ENCODE measurements at places on chromosomes 3 and 15.

DNA sequence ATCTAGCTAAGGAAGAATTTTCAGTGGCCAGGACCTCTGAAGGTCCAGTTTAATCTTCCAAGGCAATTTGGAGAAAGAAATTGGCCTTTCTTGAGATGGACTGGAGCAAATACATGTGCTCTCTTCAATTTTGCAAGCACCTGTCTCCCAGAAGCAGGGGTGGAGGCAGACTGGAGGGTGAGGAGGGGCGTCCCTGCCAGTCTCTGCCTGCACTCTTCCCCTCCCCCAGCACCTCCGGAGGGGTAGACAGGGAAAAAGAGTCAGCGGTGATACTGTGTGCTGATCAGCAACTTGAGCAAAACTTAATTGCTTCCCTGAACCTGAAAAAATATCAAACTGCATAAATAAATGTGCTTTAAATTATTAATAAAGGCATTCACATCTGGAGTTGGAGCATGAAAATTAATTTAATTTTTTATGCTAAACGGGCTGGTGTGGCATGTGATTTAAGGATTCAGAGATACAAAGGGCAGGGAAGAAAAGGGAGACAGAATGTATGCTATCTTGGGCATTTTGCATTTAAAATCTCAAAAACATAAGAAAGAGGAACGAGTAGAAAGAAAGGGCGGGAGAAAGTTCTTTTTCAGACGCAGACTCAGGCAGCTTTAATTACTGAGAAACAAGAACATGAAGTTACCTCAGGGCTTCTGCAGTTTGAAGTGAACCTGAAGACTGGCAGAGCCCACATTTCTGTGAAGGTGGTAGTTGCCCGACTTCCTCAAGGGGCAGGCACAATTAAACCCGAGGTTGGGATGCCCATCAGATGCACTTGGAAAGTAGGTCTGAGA, 319.7 kb downstream of the UACA start:
- DNase-seq, result no peak

DNA sequence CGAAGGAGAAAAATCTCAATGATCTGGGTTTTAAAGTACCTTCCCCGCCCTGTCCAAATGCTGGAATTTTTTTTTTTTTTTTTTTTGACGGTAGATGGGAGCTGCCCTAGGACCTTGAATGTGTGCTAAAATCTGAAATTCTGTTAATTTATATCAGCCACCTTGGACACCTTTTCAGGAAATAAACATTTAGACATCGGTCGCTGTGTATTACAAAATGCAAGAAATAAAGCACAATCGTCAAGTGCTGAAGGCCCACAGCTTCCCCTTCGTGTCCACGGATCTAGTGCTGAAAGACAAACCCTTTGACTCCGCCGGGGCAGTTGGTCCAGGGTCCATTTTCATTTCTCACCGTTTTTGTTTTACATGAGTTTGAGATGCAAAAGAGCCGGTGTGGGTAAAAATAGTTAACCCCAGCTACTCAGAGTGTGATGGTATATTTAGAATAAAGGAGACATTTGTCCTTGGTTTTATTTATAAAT, 90.2 kb upstream of the CHD2 start:
- peak; percentile 61 for DNase-seq

DNA sequence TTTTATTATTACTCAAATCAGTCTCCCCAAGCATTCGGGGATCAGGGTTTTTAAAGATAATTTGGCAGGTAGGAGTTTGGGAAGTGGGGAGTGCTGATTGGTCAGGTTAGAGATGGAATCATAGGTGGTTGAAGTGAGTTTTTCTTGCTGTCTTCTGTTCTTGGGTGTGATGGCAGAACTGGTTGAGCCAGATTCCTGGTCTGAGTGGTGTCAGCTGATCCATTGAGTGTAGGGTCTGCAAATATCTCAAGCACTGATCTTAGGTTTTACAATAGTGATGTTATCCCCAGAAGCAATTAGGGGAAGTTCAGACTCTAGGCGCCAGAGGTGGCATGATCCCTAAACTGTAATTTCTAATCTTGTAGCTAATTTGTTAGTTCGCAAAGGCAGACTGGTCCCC, 20.6 kb upstream of the TRANK1 start:
- DNase-seq, result no peak

DNA sequence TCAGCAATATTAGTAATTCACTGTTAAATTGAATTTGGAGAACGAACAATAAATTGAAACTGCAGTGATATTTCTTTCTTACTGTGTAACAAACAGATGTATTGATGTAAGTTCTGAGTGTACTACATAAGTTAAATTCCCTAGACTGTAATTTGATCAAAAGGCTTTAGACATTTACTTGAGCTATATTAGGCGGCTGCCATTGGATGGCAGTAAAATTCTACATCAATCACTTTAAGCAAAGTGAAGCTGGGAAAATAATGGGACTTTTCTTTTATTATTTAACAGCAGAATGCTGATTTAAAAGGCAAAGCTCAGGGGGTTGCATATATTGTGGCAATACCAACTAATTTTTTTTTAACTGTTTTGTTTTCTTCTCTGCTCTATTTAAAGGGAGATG, 212.6 kb upstream of the PLSCR5 start:
- no peak for DNase-seq

DNA sequence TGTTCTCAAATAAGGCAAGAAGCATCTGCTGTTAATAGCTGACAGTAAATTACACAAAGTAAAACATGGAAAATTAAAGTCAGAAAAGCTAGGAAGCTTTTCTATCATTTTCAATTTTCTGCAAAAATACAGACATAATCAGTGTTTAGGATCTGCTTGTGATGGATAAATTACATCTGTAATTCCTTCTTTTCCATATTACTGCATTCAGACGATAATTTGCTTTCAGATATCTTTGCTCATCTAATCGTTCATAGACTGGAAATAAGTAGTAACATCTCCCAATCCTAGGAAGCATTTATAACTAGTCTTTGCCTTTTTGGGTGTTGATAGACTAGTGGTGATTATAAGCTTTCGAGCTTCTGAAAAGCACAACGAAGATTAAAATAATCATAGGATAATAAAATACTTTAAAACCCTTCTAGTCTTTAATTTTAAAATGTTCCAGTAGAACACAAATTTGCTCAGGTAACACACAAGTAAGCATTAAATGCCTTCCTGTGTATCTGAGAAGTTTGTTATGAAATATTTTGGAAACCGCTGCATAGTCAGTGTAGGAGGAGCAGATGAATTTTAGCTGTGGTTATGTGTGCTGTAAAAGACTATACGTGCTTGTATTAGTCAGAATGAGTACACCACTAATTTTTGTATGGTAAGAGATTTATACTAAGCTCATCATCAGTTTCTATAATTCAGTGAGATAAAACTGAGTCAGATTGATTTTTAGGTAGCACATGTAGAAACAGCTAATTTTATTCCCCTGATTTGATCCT, 41.0 kb downstream of the MBNL1 start:
- DNase-seq, result peak; percentile 60

- peak; percentile 65 for DNase-seq
Measured at GRCh38 chr15:74173380-74174218, at the start of gene ISLR. TSS of gene ISLR (plus strand) at chr15:74173710. CDS start at chr15:74174859, 1,149 bp downstream.

DNA sequence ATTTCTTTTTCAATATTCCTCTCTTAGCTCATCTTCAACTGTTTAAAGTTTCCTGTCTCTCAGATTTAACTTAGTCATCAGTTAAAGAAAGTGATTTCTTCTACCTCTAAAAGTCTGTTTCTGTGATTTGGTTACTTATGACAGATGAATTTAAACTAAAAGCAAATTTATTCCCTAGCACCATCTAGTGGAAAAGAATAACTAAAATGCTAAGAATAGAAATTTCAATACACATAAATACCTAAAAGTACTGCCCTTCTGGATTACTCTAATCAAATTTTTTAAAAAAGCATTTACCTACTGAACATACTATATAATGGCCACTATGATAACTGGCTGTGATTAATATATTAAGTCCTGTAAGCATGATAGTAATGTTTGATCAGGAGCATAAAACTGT, 14.0 kb upstream of the ZCWPW2 start:
- no peak for DNase-seq

DNA sequence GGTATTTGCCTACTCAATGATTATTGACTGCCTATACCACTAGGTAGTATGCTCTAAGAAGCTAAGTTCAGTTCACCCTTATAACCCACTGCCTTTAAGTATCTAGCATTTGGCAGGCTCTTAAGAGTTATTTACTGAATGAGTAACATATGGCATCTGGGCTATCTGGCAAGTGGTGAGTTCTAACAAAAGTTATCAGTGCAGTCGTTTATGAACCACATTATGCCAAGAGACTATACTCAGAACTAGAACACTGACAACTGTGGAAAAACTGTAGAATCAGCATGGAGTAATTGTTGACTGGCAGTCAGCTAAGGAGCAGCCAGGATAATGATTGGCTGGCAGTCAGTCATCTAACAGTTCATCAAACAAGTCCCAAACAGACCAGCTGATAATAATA, 25.8 kb downstream of the RAF1 start:
- no peak for DNase-seq

GRCh38 chr15:81859737-81860516, 185.9 kb downstream of the MEX3B start:
- no peak for DNase-seq

DNA sequence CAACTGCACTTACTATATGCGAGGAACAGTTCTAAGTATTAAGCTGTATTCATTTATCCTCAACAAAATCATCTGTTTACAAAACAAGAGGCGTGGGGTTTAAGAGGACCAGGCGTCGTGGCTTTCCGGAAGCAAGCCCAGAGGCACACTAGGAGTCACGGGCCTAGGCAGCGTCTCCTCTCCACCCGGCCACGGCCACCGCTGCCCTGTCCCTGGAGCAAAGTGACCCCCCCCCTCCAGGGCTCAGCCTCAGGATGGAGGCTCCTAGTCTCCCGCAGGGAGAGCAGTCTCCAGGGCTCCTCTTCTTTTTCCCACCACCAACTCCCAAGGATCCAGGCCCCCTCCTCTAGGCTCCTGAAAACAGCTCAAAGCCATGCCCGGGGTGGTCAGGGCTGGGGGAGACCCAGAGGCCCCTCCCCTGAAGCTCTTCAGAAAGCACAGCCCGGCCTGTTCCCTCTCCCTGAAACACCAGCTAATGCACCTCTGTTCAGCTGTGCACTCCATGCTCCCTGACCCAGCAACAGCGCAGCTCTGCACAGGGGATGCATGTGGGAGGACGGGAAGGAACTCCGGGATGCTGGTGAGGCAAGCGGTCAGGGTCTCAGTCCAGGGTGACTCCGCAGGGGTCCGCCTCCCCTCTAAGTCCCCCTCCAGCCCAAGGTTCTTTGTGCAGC, 16.8 kb downstream of the TNK2 start:
- no peak for DNase-seq

DNA sequence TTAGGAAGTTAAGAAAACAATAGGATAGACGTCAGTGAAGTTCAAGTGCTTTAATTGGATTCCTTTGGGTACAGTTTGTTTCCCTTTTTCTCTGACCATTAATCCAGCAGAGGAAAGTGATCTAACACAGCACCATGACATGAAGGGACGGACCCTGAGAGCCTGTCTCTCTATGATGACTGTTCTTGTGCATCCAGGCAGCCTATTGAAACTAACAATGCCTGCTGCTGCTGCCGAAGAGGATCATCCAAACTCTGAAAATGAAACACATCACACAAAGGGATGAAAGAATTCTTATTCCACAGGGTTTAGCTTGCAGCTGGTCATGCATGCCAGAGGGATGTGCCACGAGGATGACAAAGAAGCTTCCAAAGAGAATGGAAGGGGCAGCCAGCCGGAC, 75.5 kb downstream of the ZBTB20 start:
- DNase-seq, result no peak

- no peak for DNase-seq
Measured at GRCh38 chr3:125638799-125639198, 43.5 kb upstream of the OSBPL11 start.
